Activated CD4-positive, alpha-beta T cell treated with anti-CD3 and anti-CD28 coated beads, Interleukin-2, Interleukin-4, amounts not matched to agents 100 ng/mL and 50 ng/mL, durations not matched to agents 16 hours and 8 hours (primary cell): ENCODE measurements at places on chromosomes 2 and 18.

DNA sequence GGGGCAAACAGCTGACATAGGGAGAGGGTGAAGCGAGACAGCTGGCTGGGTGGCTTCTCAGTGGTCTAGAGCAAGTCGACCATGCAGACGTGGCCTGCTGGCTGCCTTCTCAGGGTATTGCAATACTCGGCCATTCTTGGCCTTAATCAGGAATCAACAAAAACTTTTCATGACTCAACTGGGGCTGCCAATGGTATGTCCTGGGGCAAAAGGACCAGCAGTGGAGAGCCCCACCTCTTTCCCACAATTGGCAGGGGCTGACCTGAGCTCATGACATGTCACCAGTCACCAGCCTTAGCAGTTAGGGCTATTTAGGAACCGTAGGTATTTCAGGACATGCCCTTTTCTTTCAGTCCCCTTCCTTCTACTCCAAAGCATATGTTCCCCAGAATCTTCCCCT is 19.1 kb downstream of the PLA2R1 start:
- DNase-seq, result no peak

DNA sequence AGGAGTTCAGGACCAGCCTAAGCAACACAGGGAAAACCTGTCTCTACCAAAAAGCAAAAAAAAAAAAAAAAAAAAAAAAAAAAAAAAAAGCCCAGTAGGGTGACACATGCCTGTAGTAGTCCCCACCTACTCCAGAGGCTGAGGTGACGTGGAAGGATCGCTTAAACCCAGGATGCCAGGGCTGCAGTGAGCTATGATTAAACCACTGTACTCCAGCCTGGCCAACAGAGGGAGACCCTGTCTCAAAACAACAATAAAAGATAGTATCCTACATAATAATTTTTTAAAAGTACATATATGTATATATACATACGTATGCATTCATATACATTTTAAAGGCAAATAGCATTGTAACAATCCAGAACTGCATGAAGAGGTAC is 51.7 kb downstream of the SOS1 start:
- DNase-seq, result no peak

GRCh38 chr2:176075481-176075880 is 8.3 kb downstream of the EVX2 start:
- DNase-seq, result no peak

- no peak for DNase-seq
Measured at GRCh38 chr2:120150040-120150482, 73.1 kb downstream of the TMEM185B start.

DNA sequence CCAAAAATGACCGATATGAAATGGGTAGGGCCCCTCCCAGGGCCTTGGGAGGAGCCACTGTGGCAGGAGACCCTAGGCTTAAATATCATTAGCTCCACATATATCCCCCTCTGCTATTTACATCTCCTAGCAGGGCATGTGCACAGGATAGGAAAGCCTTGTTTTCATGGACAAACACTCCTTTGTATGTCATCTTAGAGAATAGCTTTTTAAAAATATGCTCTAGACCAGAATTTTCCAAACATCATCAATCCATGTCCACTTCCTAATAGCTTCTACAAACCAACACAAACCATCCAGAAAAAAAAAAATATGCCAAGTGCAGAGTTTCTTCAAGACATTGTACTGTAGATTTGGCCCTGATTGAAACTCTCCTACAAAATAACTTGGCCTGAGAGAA is 10.8 kb downstream of the DAPL1 start:
- no peak for DNase-seq

DNA sequence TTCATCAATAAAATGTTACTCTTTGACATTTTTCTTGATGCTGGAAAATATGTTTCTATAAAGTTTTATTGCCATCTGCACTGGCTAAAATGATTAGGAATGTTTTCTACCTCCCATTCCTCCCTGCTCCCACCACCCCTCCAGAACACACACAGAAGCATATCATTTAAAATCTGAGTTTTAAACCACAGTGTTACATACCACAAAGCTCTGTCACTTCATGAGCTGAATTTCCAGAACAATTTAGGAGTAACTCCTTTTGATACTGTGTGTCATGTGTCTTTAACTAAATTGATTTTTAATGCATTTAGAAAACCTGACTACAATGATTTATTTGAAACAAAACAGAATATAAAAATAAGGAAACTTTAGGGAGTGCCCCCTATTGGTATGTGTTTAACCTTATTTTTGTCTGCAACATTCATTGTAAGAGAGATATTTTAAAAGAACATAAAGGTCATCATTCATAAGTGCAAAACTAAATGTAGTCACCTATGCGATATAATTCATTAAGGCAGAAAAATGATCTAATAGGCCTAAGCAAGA is 52.0 kb downstream of the FEZ2 start:
- no peak for DNase-seq

DNA sequence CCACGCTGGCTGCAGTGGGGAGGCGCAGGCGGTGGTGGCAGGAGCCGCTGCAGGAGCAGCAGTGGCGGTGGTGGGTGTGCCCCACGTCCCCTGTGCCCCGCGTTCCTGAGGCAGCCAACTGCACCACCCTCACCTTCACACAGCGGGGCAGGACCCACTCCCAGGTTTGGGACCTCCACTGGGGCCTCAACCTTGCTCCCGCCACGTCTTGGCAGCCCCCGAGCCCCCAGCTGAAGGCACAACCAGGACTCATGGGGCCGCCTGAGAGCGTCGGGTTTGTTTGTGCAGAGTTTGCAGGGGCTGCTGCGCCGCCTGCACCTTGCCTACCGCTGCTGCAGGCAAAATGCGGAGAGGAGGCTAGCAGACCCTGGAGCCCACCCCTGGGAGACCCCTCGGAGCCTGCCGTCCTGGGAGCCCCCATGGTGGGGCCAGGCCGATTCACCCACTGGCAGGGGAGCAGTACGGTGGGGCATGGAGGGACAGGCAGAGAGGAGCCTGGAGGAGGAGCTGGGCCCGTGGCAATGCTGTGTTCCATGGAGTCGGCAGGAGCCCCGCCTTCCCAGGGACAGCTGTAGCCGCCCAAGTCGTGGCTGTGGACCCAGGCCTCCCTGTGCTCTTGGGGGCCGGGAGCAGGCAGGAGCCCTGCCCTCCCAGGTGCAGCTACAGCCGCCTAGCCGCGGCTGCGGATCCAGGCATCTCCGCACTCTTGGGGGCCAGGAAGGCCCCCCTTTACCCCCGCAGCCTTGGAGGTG is 14.7 kb upstream of the EML6 start:
- DNase-seq, result no peak

- no peak for DNase-seq
Measured at GRCh38 chr2:233442028-233442310, 87.7 kb downstream of the DGKD start.

- DNase-seq, result peak; percentile 39
Measured at GRCh38 chr2:27735263-27735904, 36.1 kb upstream of the MRPL33 start.

GRCh38 chr18:49597157-49597931 is 35.5 kb downstream of the LIPG start:
- DNase-seq, result no peak

DNA sequence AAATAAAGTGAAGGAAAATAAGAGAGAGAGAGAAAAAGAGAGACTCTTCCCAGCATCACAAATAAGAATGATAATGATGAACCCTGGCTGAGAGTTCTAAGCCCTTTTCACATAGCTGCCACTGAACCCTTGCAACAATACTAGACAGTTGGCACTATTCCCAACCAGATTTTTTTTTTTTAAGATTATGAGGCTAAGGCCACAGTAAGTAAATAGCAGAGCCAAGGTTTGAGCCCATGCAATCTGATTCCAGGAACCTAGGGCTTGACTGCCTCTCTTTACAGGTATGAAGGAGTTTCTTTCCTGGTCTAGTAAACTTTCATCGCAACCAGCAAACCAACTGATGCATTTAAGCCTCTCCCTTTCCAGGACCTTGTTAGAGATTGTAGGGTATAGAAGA is 424.6 kb downstream of the NCKAP5 start:
- DNase-seq, result no peak

- DNase-seq, result no peak
Measured at GRCh38 chr2:85162746-85163301, 29.6 kb downstream of the TCF7L1 start.

- no peak for DNase-seq
Measured at GRCh38 chr2:186903216-186903615, 54.2 kb upstream of the ZSWIM2 start.

DNA sequence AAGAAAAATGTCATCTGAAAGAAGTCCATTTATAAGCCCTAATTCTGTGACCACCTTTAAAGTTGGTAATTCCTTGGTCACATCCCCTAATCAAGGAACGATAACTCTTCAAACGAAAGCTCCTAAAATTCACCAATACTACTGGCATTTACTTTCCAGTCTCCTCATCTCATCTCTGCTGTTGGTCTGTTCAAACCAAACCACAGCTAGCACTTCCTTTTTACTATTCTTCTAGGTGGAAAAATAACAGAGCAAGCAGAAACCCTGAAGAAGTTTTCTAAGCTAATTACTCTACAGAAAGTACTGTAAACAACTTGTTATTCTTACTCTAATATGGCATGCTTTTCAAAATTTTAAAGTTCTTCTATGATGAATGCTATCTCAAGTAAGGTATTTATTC is 21.6 kb downstream of the TIA1 start:
- no peak for DNase-seq

DNA sequence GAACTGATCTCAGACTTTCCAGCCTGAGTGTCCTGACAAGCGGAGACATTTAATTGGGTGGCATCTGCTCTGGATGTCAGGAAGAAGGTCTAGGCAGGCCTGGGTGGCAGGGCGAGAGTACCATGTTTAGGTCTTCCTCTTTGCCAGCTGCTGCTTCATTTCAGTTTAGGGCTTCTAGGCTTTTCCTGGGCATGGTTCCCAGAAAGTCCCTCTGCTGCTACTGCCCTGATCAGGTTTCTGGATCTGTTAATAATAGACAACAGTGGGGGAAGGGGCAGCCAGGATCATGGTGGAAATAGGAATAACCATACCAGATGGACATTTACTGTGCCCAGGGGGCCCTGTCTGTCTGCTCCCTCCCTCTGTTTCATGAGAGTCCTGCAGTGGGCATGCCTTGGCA is 2.3 kb upstream of the PLCD4 start:
- no peak for DNase-seq

GRCh38 chr2:225456619-225457260 is 57.2 kb downstream of the NYAP2 start:
- DNase-seq, result no peak

- no peak for DNase-seq
Measured at GRCh38 chr2:109722026-109722425, 72.1 kb upstream of the RGPD5 start.

- no peak for DNase-seq
Measured at GRCh38 chr2:162184821-162185450, 32.9 kb upstream of the GCG start.

- DNase-seq, result no peak
Measured at GRCh38 chr18:66138642-66139041, 387.8 kb downstream of the CDH7 start.

GRCh38 chr2:78992451-78992806 is 33.1 kb upstream of the REG3G start:
- DNase-seq, result no peak

GRCh38 chr2:210541290-210541902 is 15.0 kb upstream of the CPS1 start:
- no peak for DNase-seq

GRCh38 chr2:237132799-237133198 is 47.1 kb downstream of the COPS8 start:
- peak; percentile 4 for DNase-seq

GRCh38 chr2:21422050-21422449 is 298.3 kb downstream of the TDRD15 start:
- peak; percentile 10 for DNase-seq

DNA sequence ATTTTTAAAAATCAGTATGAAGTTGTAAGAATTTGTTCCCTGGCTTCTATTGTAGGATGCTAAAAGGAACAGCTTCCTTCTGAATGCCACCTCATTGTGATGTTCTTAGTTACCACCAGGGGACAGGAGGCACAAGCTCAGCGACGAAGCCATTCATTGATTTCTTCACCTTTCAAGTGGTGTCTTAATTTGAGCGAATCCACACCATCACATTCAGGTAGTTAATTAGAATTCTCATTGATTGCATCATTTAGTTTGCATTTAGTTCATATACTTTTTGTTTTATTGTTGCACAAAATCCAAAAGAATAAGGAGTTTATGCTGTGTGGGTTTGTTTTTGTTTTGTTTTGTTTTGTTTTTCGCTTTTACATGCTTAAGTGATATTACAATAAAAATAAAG is 23.1 kb downstream of the CYP27C1 start:
- no peak for DNase-seq

GRCh38 chr18:39296293-39296888 is 1730.8 kb upstream of the CELF4 start:
- no peak for DNase-seq

DNA sequence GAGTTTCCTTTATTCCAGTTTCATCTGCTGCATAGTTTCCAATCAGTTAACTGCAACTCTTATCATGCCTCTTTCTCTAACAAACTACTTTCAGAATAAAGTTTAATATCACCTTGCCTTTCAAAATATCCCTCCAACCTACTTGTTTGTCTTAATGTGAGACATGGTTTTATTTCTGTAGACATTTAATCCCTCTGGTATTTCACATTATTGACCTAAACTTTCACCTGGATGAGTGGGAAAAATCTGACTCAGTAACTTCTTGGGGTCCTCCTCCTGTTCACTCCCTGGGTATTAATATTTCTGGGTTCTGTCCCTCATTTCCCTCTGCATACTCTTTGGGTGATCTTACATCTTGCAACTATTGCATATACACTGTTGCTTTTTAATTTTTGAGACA is 27.9 kb downstream of the MSH6 start:
- DNase-seq, result no peak

DNA sequence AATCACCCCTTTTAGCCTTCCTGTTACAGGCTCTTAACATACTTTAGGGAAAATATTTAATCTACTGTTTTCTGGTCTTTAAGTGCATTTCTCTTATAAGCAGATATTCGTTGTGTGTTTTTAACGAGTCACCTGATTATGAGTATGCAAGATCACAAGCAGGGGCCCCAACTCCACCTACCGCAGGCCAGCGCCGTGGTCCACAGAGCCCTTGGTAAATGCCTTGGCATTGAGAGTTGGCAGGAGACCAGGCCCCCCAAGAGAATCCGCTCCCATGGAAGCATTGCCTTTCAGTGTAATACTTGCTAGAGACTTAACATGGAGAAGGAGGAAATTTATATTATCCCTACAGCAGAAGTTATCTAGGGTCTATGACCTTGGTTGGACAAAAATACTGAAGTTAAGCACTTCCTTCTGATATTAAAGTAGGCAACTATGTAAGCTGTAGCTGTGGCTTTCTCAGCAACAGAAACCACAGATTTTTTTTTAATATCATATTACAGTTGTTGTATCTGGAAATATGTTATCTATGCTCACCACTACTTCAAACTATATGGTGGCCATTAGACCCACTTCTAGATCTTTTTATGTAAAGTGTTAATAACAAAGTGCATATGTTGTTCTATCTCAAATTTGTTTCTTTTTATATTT is 241.8 kb upstream of the MGAT5 start:
- no peak for DNase-seq

GRCh38 chr18:13934676-13935075 is 19.3 kb upstream of the MC2R start:
- DNase-seq, result no peak

GRCh38 chr2:223916181-223916920 is 28.8 kb downstream of the WDFY1 start:
- DNase-seq, result no peak

- no peak for DNase-seq
Measured at GRCh38 chr2:194380011-194380410, 1277.0 kb upstream of the SLC39A10 start.

GRCh38 chr18:31617031-31617717 is 25.5 kb downstream of the TTR start:
- no peak for DNase-seq

GRCh38 chr18:57657542-57657941 is 35.9 kb upstream of the NARS1 start:
- DNase-seq, result no peak
